ENCODE measurements at places on chromosomes 1 and 21. TPM values are rescaled to one million over a fixed set of nuclear protein-coding genes. Genes with fewer than 3 reads are reported as not detected.

- DNase-seq = no peak
- H3K4me1 ChIP-seq = no peaks in the 10 kb centered on the region
- no peak overlapping the region for H3K4me3 ChIP-seq
- H3K27ac ChIP-seq = no peak overlapping the region
These were observed 524.4 kb downstream of the DPYD start for GRCh38 chr1:97396463-97396862.

GRCh38 chr21:17451364-17451891 lies 61.4 kb upstream of the CXADR start:
- H3K27me3 ChIP-seq = no peaks in the 10 kb centered on the region
- DNase-seq = peak; percentile 46
- H3K4me3 ChIP-seq = no peak overlapping the region
- no peak overlapping the region for H3K27ac ChIP-seq

GRCh38 chr1:162772571-162773154 lies 17.8 kb upstream of the HSD17B7 start:
- peaks cover 46% of the 10 kb centered on the region for H3K36me3 ChIP-seq
- no peak overlapping the region for H3K27ac ChIP-seq
- no peak overlapping the region for H3K4me3 ChIP-seq

GRCh38 chr1:27321813-27322568 lies at the start of gene TMEM222:
Gene TMEM222 (plus strand): TSS chr1:27322163. CDS start chr1:27322198, 35 bp downstream.
- H3K4me1 ChIP-seq = peaks cover 21% of the 10 kb centered on the region
- H3K4me3 ChIP-seq = peak within 1 kb of the TSS; percentile 100
- peak; percentile 99 for DNase-seq
- peak within 1 kb of the TSS; percentile 68 for H3K27ac ChIP-seq
- H3K36me3 ChIP-seq = peaks cover 21% of the 10 kb centered on the region
- H3K27me3 ChIP-seq = no peaks in the 10 kb centered on the region

GRCh38 chr1:209526137-209526536 lies 57.4 kb upstream of the CAMK1G start:
- H3K36me3 ChIP-seq = no peaks in the 10 kb centered on the region
- no peak overlapping the region for H3K4me3 ChIP-seq
- no peak for DNase-seq
- H3K4me1 ChIP-seq = no peaks in the 10 kb centered on the region
- peaks cover 8% of the 10 kb centered on the region for H3K27me3 ChIP-seq
- no peak overlapping the region for H3K27ac ChIP-seq

Gene NUDT4B
- 0.98 TPM for total RNA-seq

Gene HORMAD1
- total RNA-seq = 0.18 TPM

DNA sequence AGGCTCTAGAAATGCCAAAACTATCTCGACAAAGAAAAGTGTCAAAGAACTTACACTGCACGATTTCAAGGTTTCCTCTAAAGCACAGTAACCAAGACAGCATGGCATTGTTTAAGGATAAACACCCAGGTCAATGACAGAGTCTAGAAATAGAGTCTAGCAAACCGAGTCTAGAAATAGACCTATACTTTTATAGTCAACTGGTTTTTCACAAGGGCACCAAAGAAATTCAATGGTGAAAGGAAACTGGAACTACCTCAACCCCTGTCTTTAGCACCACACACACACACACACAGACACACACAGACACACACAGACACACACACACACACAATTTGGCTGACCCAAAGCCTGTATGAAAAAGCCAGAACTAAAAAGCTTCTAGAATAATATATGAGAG lies 67.1 kb upstream of the PGBD5 start:
- H3K4me3 ChIP-seq = no peak overlapping the region
- H3K27me3 ChIP-seq = no peaks in the 10 kb centered on the region

- no peak for DNase-seq
- peaks cover 12% of the 10 kb centered on the region for H3K36me3 ChIP-seq
- H3K4me3 ChIP-seq = no peak overlapping the region
- no peaks in the 10 kb centered on the region for H3K4me1 ChIP-seq
- H3K27ac ChIP-seq = no peak overlapping the region
These were observed 187.8 kb upstream of the HP1BP3 start for GRCh38 chr1:20974951-20975350.

Gene BEND5
- total RNA-seq = 11.8 TPM

DNA sequence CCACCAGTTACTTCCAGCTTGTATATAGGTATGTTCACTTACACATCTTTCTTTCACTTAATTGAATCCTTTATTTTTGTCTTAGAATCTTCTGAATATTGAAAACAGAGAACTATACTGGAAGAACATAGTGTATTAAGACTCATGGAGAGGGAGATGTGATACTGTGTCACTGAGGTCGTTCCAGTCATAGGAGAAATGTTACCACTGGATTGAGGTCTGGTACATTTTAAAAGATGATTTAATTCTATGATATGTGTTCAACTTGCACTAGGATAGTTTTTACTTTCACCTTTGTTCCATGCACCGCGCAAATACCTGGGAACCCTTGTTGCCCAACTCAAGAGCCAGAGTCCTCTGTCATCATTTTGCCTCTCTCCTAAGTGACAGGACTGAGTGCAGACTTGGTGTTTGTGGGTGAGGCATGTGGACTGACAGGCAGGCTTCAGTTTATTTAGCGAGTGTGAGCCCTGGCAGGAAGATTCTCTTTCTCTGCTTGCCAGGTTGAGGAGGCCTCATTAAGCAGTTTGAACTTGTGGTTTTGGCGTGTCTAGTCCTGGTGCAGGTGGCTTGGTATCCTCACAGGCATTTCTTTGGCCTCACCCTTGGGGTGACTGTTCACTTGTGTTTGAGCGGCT lies 63.7 kb downstream of the DYRK1A start:
- peaks cover 5% of the 10 kb centered on the region for H3K36me3 ChIP-seq
- DNase-seq = no peak
- H3K4me1 ChIP-seq = peaks cover 9% of the 10 kb centered on the region
- H3K27me3 ChIP-seq = no peaks in the 10 kb centered on the region
- H3K27ac ChIP-seq = no peak overlapping the region

DNA sequence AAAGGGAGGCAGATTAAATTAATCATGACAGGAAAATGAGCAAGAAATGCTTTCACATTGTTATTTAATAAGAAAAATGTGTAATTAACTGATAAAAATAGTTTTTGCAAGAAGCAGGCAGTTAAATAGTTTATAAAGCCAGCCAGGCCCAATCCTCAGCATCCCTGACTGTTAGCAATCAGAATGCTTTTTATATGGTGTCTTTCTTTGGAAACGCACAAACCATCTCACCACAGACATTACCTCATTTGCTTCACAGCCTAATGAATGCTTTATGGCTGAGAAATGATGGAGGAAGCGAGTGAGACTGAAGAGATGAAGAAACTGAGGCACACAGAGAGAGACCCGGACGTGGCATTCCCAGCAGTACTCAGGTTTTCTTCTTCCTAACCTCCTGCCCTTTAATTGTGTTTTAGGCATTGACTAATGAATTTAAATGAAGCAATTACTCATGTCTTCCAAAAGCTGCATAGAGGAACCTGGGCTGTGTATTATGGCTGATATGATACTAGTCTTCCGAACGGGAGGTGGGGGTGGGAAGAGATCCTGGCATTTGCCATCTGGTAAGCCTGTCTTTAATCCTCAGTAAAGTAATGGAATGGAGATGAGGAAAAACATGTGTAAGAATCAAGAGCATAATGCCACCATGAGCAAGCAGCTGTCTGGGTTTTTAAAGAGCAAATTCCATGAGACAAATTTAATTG lies 116.1 kb upstream of the LMO4 start:
- no peaks in the 10 kb centered on the region for H3K27me3 ChIP-seq
- H3K27ac ChIP-seq = no peak overlapping the region
- H3K4me3 ChIP-seq = no peak overlapping the region
- no peak for DNase-seq

Gene GALE
- total RNA-seq = 27.4 TPM

- H3K4me1 ChIP-seq = no peaks in the 10 kb centered on the region
- H3K27ac ChIP-seq = no peak overlapping the region
- no peaks in the 10 kb centered on the region for H3K36me3 ChIP-seq
These were observed 38.6 kb downstream of the CAPN9 start for GRCh38 chr1:230785636-230786384.

DNA sequence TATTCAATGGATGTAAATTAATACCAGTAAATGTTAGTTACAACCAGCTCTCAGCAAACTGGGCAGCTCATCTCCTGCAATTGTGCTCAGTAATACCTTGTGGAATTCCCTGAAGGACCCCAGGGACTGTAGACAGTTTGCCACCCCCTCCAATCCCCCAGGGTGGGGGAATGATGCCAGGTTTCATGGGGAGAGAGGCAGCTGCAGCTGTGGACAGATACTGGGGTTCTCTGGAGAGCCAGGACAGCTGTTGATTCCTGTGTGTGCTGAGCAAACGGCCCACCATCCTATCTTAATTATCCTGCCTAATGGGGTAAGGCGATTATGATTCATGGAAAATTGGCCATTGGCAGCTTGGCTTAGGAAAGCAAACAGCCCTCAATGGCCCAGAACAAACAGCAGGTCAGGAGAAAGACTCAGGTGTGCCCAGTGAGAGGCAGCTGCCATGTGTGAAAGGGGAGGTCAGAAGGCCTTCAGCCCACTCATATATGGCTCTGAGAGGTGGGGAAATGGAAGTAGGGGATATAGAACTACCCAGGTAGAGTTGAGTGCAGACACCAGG lies 148.9 kb upstream of the CTTNBP2NL start:
- no peaks in the 10 kb centered on the region for H3K36me3 ChIP-seq
- peak; percentile 33 for DNase-seq

Gene RBM11
- total RNA-seq = 0.13 TPM

DNA sequence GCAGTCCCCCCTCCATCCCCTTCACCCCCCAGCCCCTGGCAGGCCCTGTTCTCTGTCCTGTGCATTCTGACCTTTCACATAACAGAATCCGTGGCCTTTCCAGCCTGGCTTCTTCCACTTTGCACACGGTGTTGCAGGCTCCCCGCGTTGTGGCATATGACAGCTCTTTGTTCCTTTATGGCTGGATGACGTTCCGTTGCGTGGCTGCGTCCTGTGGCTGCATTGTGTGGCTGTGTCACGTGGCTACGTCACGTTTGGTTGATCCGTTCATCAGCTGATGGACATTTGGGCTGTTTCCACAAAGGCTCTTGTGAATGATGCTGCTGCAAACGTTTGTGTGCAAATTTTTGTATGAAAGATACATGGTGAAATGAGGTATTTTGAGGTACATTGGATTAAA lies 53.3 kb downstream of the PDE9A start:
- H3K4me3 ChIP-seq = no peak overlapping the region
- no peaks in the 10 kb centered on the region for H3K36me3 ChIP-seq
- H3K4me1 ChIP-seq = no peaks in the 10 kb centered on the region
- no peak for DNase-seq

DNA sequence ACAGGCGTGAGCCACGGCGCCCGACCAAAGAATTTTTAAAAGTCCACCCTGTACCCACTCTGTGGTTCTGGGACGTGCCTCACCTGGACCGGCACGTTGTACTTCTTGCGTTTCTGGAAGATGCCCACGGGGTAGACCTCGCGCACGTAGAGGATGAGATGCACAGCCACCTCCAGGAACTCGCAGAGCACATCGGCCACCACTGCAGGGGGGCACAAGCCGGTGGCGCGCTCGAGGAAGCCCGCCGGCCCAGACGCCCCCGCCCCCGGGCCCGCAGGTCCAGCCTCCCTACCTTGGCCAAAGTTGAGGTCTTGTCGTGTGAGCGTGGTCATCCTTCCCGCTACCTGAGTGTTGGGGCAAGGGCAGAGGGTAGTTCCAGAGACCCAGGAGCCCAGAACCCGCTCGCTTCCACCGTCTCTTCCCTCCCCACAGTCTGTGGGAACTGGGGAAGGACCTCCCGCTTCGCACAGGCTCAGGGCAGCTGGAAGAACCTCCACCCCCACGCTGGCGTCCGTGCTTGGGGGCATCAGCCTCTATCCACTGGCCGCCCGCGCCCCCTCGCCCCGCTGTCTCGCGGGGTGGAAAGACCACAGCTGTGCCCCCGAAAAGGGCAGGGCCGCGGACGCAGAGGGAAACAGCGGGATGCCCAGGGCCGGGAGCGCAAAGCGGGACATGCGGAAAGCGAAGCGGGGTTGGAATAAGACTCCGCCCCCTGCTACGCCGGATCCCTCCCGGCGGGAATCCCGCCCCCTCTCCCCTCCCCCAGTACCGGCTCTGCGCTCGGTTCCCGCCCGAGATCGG lies 478 bp downstream of the MAD2L2 start:
- H3K36me3 ChIP-seq = peaks cover 22% of the 10 kb centered on the region
- peaks cover 10% of the 10 kb centered on the region for H3K27me3 ChIP-seq
- H3K27ac ChIP-seq = peak overlapping the region; percentile 40
- peak overlapping the region; percentile 91 for H3K4me3 ChIP-seq

DNA sequence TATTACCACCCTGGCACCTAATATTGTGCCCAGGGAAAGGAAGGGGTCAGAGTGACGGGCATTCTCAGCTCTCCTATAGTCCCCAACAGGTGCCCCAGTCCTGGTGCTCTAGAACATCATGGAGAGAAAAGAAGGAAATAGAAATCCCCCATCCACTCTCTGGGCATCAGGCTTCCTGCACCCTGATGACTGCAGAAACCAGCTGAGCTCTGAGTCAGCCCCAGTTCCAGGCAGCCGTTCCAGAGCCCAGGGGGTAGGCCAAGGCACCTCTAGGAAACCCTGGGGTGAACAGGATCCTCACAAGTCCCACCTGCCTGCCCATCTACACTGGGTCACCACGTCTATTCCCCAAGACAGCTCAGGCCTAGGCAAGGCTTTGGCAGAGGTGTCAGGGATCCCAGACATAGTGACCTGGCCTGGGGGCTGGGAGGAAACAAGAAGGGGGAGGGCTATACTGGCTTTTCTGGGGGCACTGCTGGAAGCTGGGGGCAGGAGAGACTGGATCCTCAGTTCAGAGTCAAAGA lies 709 bp downstream of the NECTIN4 start:
- no peaks in the 10 kb centered on the region for H3K27me3 ChIP-seq
- no peak overlapping the region for H3K27ac ChIP-seq
- no peak for DNase-seq
- no peaks in the 10 kb centered on the region for H3K4me1 ChIP-seq
- no peaks in the 10 kb centered on the region for H3K36me3 ChIP-seq

GRCh38 chr1:242059976-242060375 lies 61.1 kb upstream of the MAP1LC3C start:
- no peak overlapping the region for H3K27ac ChIP-seq
- no peak for DNase-seq
- no peaks in the 10 kb centered on the region for H3K36me3 ChIP-seq
- no peaks in the 10 kb centered on the region for H3K4me1 ChIP-seq

- peaks cover 73% of the 10 kb centered on the region for H3K36me3 ChIP-seq
- no peak overlapping the region for H3K27ac ChIP-seq
- H3K4me3 ChIP-seq = no peak overlapping the region
- H3K27me3 ChIP-seq = no peaks in the 10 kb centered on the region
- no peak for DNase-seq
- no peaks in the 10 kb centered on the region for H3K4me1 ChIP-seq
These were observed 33.9 kb downstream of the PCNT start for GRCh38 chr21:46357684-46358425.

Gene CD5L
- not detected for total RNA-seq

GRCh38 chr1:58857680-58858673 lies 74.1 kb upstream of the JUN start:
- no peaks in the 10 kb centered on the region for H3K4me1 ChIP-seq
- H3K27ac ChIP-seq = no peak overlapping the region
- no peaks in the 10 kb centered on the region for H3K27me3 ChIP-seq
- no peak overlapping the region for H3K4me3 ChIP-seq
